ENCODE measurements at places on chromosomes 2 and 18.

- DNase-seq, result no peak
These were observed 1357.5 kb upstream of the CELF4 start for GRCh38 chr18:38923126-38923525.

DNA sequence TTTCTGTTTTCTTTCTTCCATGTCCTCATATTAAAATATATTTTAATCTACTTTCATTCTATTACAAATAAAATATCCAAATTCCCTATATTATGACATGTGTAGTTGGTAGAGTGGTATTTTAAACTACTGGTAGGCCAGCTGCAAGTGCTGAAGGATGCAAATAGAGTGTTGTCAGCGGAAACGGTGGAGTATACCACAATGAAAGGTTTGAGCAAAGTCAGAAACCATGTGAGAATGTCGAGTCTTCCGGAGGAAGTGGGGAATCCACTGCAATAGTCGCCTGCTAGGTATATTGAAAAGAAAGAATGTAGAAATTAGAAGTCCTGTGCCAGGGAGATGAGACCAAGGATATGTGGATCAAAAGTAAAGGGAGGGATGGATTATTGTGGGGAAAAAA is 373.9 kb downstream of the DSEL start:
- DNase-seq, result no peak

GRCh38 chr2:65390134-65390533 is 42.3 kb downstream of the SPRED2 start:
- DNase-seq, result peak; percentile 27

- no peak for DNase-seq
These were observed 225.3 kb downstream of the ICOS start for GRCh38 chr2:204161886-204162285.

DNA sequence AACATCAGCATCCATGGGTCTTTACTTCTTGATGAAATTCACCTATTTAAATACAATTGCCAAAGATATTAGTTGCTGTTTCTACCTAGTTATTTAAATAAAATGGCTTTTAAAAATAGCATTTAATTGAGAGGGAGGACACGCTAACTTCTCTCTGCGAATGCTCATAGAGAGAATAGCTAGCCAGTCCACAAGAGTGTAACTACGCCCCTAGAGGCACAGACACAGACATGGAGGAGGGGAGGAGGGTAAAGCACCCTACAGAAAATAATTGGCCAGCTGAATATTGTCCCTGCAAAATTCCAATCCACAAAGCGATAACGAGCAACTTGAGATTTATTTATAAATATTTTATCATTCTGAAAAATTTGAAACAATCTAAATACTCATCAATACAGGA is 97.0 kb upstream of the PAPOLG start:
- DNase-seq, result no peak

- peak; percentile 34 for DNase-seq
These were observed 409.0 kb downstream of the LPIN1 start for GRCh38 chr2:12155303-12156051.

- DNase-seq, result no peak
These were observed 25.7 kb downstream of the RHOB start for GRCh38 chr2:20472569-20472968.

DNA sequence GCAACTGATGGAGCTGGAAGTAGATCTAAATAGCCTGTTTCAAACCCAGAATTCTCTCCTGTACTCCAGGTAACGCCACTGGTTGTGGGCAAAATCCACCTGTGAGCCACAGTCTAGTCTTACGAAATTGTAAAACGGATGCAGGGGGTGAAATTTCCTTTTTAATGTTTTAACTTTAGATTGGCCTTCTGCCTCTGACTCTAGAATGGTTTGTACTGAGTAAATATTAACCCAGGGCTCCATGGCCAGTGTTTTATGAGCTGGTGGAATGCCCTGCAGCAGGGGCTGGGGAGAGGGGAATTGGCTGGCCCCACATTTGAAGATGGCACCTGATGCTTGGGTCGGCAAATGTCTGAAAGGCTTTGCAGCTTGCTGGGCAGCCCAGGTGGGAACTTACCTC is 156.6 kb downstream of the MYCN start:
- DNase-seq, result no peak

DNA sequence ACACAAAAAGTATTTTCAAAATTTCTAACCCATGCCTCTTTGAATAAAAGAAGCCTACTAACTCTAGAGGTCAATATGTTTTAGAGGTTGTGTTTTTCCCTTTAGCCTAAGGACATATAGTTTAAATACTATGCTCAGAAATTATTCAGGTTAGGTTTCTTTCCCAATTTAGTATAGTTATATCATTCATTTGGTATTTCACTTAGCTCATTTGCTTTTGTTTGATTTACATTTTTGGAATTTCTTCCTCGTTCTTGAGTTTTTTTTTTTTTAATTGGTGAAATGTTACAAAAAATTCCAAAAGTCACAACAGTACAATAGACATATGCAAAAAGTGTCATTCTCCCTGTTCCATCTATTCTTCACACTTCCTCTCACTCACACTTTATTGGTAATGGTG is 371.3 kb upstream of the TNP1 start:
- DNase-seq, result no peak

DNA sequence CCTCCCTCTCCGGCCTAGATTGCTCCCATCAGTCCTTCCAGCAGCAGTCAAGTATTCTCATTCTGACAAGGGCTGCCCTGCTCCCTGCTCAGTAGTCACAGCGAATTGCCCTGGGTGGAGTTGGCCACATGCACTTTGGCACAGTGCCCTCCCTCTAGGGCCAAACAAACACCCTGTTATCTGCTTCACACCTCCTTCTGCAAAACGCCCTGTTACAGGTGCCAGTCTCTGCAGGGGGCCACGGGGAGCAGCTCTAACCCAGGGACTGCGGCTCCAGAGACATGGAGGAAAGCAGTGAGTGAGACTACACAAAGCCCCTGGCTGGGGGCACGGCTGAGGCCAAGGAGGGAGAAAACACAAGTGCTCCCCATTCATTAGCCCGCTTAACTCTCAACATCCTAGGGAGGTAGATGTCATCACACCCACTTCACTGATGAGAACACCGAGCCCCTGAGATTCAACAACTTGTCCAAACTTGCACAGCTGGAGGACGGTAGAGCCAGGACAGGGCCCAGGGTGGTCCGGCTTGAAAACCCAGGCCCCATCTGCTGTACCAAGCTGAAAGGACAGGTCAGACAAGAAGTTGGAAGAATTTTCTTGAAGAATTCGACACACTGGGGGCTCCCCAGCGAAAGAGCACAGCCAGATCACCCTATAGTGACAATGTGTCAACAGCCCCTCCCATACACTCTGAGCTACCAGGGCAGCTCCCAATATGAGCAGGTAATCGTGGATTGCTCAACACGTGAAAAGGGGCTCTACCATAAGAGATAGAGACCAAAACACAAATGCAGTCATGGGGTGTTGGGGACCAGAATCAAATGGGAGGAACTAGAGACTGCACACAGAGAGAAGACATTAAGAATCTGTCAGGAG is 8.7 kb upstream of the TFCP2L1 start:
- peak; percentile 47 for DNase-seq

DNA sequence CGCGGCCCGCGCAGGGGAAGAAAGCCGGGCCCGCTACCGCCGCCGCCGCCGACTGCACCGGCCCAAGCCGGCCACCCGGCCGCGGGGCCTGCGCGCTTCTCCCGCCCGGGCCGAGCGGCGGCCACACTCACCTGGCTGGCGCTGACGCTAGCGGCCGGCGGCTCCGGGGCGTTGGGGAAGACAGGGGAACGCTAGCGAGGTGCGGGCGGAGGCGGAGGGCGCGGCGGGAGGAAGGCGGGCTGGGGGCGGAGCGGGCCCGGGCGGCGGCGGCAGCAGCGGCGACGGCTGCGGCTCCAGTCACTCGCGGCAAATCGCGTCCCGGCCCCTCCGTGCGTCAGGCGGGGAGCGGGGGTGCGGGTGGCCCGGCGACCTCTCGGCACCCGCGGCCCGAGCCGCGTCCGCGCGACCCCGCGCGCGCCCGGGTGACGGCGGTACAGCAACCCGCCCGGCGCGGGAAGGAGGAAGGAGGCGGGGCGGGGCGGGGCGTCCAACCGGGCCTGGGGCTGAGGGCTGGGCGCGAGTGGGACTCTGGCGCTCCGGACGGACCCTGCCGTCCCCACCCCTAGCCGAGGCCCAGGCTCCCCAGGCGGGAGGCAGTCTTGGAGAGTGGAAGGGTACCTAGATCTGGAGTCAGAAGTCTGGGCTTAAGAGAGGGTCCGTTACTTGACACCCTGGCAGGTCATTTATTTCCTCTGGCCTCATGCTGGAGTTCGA is at the start of gene SESTD1:
Gene SESTD1, minus strand, starts transcription at position 465 of the 714 bp plus-strand sequence. CDS start 72,991 bp downstream, outside the sequence.
- DNase-seq, result peak; percentile 87

- DNase-seq, result no peak
These were observed 127.1 kb downstream of the CERS6 start for GRCh38 chr2:168583064-168583709.

GRCh38 chr2:120852200-120852815 is 116.6 kb downstream of the GLI2 start:
- DNase-seq, result no peak

DNA sequence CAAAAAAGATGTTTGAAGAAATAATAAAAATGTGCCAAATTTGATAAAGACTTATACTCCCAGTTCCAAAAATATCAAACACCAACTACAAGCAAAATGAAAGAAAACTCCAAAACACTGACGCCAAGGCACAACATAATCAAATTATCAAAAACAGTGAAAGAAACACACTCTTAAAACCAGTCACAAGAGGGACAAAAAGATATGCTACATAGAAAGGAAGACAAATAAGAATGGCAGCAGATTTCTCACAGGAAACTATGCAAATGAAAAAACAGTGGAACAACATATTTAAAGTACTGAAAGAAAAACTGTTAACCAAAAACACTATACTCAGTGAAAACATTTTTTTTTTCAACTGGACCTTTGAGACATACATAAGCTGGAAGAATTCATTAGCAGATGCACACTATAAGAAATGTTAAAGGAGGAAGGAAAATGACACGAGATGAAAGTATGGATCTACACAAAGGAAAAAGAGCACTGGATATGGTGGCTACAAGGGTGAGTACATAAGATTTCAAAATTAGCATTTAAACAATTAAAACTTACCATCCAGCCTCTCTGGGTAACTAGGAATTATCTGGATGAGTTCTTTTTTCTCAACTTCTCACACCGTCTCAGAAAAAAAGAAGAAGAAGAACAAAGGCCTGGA is 94.0 kb upstream of the ACVR1C start:
- DNase-seq, result no peak

- DNase-seq, result no peak
These were observed 170.0 kb downstream of the ZNF521 start for GRCh38 chr18:25181993-25182392.

DNA sequence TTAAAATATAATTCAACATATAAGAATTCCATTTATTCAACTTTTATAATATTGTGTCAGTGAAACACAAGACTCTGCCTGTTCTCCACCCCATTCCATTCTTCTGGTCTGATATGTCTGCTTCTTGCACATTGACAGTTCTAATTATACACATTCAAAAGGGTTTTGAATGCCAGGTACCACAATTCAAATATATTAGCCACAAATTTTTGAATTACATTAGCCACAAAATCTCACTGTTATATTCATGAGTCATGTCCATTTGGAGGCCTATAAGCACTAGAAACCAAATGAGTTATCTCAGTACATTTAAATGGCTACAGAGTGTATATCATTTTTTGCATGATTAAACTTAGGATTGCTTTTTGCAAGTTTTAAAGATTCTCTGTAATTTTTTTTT is 72.1 kb downstream of the CCDC150 start:
- no peak for DNase-seq

DNA sequence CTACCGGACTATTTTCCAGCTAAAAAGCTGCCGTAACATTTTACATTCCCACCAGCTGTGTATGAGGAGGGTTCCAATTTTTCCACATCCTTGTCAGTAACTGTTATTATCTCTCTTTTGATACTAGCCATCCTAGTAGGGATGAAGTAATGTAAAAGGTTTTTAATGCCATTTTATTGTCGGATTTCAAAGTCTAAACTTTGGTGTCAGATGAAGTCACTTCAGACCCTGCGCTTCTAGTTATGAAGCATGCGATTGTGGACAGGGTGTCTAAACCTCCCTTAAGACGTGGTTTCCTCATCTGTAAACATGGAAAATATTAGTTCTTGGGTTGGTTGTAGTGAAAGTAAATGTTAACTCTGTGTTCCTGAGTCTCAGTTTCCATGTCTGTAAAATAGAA is 4.7 kb downstream of the DGKD start:
- DNase-seq, result no peak

DNA sequence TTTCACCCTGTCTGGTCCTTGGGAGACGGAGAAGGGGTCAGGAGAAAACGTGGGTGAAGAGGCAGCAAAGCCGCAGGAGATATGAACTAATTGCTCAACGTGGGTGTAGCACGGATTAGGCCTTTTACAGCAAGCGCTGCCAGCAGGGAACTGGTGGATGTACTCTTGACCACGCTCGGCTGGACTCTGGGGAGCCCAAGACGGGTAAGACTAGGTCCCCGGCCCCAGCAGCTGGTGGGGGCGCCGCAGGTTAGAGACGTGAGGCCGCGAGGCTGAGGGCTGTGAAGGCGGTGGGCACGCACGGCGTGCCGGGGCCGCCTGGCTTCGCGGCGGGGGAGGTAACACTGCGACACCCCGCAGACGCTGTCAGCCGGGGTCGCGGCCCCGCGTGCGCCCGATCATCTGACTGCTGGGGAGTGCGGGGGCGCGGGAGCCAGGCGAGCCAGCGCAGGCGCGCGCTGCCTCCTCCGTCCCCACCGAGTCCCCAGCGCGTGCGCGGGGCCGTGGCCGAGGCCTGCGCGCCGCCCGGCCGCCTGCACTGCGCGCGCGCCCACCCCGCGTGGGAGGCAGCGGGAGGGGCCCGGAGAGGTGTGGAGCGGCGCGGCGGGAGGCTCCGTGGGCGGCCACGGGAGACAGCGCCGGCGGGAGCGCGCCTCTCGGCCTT is at the start of gene CLIP4:
Gene CLIP4, plus strand, starts transcription at position 470 of the 664 bp plus-strand sequence. CDS start 5,974 bp downstream, outside the sequence.
- DNase-seq, result peak; percentile 83

DNA sequence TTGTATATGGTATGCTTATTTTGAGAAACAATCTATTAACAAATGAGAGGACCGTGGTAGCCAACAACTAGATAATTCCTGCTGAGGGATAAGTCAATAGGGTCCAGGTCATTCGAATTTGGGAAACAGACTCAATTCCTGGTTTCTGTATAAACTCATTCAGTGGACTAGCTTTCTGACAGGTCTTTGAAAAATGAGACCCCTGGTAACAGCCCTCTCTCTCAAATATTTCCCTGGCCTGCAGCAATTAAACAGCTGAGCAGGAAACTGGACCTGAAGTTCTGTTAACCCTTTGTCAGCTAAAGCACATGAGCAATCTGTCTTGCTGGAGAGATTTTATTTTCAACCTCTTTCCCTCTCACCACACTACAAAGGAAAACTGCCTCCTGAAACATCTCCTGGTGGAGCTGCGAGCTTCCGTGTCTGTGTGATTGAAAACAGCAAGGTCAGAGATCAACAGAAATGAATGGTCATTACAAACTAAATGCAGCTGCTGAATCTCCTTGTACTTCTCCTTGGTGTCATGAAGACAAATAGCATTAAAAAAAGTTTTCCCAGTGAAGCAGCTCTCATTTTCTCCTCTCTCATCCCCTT is 70.3 kb upstream of the CCDC85A start:
- DNase-seq, result no peak

GRCh38 chr2:106963156-106963555 is 77.2 kb upstream of the ST6GAL2 start:
- DNase-seq, result no peak

- DNase-seq, result peak; percentile 74
These were observed 9.2 kb downstream of the HS6ST1 start for GRCh38 chr2:128309280-128310093.

Measured in left ventricle myocardium superior (tissue), 1 donor.